Coronary artery (tissue), 2 donors: ENCODE measurements at places on chromosomes 3 and 15.

DNA sequence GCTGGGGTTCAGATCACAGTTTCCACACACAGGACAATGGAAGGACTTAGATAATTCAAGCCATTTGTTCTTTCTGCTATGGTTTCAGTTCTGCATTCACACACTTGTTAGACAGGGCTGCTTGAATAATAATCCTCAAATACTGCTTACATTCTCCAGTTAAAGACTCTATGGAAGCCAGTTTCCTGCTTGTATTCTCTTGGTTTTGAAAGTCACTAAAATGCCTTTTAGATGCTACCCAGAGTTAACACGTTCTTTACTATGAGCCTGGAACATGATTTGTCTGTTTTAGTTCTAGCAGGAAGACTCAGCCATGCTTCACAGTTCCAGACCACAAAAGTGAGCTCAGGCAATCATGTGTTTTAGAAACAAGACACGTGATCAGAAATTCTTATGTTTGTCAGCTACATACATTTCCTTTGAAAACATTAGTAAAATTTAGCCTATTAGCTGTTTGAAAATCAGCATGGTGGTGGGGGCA is 152.4 kb downstream of the LEKR1 start:
- DNase-seq, result no peak

DNA sequence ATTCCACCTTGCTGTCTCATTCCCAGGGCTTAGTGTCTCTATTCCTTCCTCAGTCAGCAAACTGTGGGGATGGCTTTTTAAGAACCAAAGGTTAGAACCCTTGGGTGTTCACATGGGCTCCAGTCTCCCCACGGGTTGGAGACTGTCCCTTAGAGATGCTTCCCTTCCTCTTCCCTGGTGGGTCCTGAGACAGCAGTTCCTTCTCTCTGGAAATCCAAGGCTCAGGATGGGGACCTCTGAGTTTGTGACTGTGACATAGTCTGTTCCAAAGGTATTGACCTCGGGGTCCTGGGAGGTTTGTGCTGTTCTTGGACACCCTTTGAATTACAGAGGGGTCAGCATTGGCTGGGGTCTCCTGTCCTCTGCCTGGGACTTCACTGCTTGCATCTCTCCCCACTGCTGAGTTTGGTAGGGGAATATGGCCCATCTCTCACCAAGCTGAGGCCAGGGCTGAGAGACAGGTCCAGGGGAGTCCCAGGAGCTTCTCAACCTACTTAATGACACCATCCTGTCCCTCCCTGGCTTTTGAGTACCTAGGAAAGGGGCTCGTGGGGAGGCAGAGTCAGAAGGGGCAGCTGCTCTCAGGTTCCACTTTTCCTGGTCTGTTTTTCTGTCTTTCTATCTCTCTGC is 1.5 kb downstream of the GRM2 start:
- peak; percentile 12 for DNase-seq

GRCh38 chr15:57686657-57687056 is 19.9 kb upstream of the POLR2M start:
- no peak for DNase-seq

DNA sequence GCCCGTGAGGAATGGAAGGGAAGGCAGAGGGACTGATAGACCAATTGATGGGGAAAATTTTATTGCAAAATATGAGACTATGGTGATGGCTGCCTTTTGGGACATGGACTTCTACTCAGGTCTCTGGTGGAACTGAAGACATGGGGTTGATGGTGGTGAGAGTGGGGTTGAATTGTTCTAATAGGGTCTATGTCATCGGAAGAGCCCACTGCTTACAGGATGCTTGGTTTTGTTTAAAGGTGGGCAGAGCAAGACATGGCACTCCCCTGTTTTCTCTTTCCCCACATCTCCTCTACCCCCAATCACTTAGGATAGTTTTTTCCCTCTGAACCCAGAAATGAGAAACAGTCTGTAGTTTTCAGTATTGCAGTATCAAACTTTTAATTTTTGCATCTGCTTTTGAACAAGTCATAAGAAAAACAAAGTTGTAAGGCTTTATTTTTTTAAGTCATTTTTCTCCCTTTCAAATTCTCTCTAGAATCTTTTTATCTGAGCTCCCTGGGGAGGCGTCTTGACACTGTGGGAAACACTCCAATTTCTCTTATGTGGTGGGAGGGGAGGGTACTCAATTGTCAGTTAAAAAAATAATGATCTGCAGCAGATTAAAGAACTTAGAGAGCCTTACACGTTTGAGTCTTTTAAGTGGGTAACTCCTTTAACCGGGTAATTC is 276.2 kb upstream of the TBC1D5 start:
- DNase-seq, result no peak

GRCh38 chr3:194458131-194458530 is 28.7 kb downstream of the ATP13A3 start:
- DNase-seq, result no peak

DNA sequence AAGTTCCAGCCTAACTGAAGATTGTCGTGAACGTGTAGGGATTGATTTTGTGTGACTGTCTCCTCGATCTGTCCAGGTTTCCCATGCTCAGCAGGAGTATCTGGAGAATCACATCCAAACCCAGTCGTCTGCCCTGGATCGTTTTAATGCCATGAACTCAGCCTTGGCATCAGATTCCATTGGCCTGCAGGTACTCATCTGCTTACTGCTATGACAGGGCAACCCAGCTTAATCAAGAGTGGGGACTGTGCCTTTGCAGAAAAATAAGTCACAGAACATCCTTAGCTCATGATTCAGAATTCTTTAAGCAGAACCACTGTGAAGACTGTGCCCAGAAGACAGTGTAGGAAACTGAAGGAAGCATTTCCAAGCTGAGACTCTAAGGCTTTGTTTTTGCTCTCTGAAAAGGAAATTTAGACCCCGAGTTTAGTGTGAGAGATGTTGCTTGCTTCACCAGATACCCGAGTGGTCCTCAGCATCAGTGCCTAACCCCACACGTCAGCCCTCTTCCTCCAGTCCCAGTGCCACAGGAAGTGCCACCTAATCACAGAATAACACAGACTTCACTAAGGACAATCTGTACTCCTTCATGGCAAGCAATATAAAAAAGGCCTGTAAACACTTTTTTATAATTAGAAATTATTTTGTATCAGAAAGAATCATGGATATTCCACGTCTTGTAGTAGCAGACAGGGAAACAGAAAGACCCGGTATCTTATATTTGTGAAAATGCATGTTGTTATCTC is 34.2 kb downstream of the MYZAP start:
- no peak for DNase-seq

DNA sequence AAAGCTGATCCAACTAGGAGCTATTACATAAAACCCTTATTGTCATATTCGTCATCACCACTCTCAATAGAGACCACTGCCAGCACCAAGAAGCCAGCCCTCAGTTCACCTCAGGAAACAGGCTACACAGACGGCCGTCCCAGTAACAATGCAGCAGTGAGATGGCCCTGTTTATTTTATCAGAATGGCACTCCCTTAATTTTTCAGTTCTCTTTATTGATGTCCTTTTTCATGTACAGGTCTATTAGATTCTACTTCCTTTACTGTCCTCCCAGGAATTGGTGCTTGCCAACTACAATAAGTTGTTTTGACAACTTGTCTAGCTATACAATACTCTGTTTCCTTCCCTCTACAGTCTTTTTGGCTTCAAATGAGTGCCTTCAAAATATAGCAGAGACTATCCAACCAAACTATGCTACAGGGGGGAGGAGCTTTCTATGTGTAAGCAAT is 272.5 kb downstream of the ZBTB20 start:
- DNase-seq, result no peak

- no peak for DNase-seq
Observed at GRCh38 chr15:100030586-100031229, 297.5 kb upstream of the LYSMD4 start.

- no peak for DNase-seq
Observed at GRCh38 chr3:73815966-73816365, 191.2 kb upstream of the PDZRN3 start.

DNA sequence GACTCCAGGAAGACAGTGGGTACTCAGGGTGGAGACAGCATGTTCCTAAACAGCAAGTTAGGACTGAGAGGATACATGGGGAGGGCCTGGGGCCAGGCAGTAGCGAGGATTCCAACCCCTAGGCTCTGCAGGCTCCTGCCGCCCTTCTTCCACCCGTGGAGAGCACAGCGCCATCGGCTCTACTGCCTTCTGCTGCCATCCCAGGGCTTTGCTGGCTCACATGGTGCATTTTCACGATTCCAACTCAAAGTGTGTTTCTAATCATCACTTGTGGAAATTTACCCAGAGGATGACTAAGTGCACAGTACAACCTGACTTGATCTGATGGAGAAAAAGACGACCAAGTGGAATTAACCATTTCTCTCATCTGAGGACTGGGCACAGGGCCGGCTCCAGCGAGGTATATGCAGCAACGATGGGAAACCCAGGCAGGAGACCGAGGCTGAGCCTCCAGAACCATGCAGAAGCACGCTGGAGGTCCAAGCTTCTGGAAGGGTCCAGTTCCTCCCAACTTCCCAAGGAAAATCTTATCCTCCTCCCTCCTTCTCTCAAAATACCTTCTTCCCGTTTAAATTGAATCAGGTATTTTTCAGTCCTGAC is 104.6 kb downstream of the LRIG1 start:
- no peak for DNase-seq

GRCh38 chr15:43067717-43068461 is 37.9 kb downstream of the UBR1 start:
- no peak for DNase-seq

GRCh38 chr3:146502887-146503460 is 33.6 kb upstream of the PLSCR2 start:
- DNase-seq, result no peak

GRCh38 chr3:121980450-121980796 is 41.6 kb downstream of the ILDR1 start:
- no peak for DNase-seq

DNA sequence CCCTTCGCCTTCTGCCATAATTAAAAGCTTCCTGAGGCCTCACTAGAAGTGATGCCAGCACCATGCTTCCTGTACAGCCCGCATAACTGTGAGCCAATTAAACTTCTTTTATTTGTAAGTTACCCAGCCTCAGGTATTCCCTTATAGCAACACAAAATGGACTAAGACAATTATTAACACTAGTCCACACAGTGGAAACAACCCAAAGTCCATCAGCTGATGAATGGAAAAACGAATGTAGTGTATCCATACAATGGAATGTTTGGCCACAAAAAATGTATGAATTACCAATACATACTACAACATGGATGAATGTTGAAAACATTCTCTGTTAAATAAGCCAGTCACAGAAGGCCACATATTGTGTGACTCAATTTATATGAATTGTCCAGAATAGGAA is 22.5 kb upstream of the CTXND1 start:
- DNase-seq, result no peak

DNA sequence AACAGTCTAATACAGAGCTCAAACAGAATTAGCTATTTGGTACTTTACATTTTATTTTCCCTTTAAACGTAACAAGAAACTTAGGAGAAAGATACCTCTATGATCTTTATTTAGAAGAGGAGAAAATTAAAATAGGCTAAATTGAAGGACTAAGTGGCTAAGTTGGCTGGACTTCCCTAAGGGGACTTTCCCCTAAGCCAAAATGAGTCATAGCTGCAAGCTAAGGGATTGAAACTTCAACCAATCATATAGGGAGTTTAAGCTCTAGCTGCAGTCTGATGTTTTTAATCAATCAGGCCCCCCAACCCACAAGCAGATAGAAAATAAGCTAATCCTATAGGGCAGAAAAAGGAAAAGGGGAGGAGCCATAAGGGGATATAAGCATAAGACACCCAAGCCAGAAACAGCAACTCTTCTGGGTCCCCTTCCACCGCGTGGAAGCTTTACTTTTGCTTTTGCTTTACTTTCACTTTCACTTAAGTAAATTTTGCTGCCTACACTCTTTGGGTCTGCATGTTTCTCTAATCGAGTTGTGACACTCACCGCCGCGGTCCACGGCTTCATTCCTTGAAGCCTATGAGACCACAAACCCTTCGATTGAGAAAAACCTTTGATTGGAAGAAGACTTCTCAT is 1108.5 kb upstream of the EPHA6 start:
- DNase-seq, result no peak

GRCh38 chr15:29815000-29815710 is 7.1 kb downstream of the TJP1 start:
- DNase-seq, result no peak

DNA sequence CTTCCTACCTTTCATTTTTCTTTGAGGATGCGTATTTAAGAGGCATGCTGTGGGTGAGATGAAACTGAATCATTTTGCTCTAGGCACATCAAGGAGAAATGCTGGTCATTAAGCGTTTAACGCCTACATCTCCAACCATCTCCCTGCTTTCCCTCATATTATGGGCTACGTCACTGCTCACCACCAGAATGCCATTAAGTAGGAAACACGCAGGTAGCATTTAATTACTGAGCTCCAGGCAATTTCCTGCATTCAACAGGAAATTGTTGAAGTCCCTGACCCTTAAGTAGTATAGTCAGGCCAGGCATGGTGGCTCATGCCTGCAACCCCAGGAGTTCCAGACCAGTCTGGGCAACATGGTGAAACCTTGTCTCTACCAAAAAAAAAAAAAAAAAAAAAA is 66.1 kb downstream of the CHSY1 start:
- no peak for DNase-seq

DNA sequence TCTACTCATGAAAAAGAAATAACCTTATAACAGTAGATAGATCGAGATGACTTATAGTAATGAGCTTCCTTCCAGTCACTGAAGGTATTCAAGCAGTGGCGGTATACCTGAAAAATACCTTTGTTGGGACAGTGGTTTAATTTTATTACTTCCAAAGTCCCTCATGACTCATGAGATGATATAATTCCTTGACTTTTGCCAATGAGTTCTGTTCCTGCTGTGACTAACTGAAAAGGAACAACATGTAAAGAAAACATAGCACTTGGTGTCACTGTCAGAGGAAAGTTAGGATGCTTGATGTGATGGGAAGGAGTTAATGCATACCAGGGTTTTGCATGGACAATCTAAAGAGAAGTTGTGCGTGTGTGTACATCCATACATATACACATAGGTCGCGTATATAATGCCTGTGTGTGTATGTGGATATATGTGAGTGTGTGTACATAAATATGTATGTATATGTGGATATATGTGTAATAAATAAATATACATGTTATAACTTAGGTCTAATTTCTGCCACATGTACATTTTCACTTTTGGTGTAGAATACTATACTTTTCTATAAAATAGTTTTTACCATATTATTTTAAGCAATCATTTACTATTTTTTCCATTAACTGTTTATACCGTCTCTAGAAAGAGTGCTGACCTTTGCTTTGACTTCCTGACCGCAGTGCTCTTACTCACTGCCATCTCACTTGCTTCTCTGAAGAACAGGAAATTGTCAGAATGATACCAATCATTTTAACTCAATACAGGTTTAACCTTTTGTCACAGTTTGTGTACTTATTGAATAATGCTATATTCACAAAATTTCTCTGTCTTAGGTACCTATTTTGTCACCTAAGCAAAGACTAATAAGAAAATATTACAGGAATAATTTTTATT is 12.6 kb upstream of the PAK2 start:
- no peak for DNase-seq

- no peak for DNase-seq
Observed at GRCh38 chr15:43187544-43188155, 2.4 kb downstream of the CCNDBP1 start.

GRCh38 chr3:69094467-69095205 is 9.9 kb downstream of the ARL6IP5 start:
- no peak for DNase-seq
